Upper lobe of left lung (tissue), 6 donors: ENCODE measurements at places on chromosomes 7 and 10. TPM values are rescaled to one million over a fixed set of nuclear protein-coding genes. Genes with fewer than 3 reads are reported as not detected.

Gene UNCX
- total RNA-seq = not detected

Gene TCAF2
- total RNA-seq = 3.1 TPM

Gene TNS3
- 127 TPM for total RNA-seq

Gene PPP1R3C
- total RNA-seq = 10.2 TPM

Gene AS3MT
- 1.7 TPM for total RNA-seq

Gene DOCK1
- total RNA-seq = 52.5 TPM

Gene IKZF1
- total RNA-seq = 34.8 TPM

Gene SIRT1
- 10.1 TPM for total RNA-seq

Gene SHH
- total RNA-seq = 6.6 TPM

DNA sequence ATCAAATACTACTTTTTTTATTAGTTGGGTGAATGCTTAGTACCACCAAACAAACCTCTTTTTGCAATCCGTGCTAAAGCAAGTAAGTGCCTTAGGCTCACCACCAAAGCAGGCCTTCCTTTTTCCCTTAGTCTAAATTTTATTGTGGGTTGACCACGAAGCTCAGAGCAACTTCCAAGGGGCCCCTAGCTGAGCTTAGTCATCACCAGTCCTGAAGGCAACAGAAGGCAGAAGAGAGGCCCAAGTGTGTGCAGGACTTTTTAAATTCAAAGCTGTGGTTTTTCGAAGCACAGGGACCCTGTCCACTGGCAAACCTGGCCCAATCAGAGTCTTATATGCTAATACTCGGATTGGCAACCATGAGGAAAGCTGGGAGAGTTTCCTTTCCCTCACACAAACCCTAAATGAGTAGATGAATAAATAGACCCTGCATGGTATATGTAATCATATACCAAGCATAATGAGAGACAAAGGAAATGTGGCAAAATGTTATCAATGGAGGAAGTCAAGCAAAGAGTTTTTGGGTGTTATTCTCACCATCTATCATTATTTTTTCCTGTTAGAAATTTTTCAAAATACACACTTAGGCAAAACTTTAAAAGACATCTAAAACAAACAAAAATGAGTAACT is 453.2 kb upstream of the GALNT17 start:
- DNase-seq = no peak
- no peaks in the 10 kb centered on the region for H3K27me3 ChIP-seq
- H3K27ac ChIP-seq = no peak overlapping the region

DNA sequence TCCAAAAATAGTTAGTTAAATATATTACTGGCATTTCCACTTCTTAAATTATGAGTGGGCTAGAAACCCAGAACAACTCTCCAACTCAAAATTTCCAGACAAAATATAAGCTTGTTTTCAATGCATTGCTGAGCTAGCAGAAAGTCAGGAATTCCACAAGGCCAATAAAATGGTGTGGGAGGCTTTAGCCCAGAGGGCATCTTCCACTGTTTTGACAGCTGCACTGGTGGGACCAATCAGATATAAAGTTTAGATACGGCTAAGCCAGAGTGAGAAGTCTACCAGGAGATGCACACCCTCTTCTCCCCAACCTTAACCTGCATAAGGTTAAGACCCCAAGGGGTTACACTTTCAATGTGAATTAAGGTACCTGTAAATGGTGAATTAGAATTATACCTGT is 76.6 kb downstream of the AMPH start:
- DNase-seq = no peak
- H3K27me3 ChIP-seq = no peaks in the 10 kb centered on the region
- no peak overlapping the region for H3K27ac ChIP-seq
- no peaks in the 10 kb centered on the region for H3K36me3 ChIP-seq

DNA sequence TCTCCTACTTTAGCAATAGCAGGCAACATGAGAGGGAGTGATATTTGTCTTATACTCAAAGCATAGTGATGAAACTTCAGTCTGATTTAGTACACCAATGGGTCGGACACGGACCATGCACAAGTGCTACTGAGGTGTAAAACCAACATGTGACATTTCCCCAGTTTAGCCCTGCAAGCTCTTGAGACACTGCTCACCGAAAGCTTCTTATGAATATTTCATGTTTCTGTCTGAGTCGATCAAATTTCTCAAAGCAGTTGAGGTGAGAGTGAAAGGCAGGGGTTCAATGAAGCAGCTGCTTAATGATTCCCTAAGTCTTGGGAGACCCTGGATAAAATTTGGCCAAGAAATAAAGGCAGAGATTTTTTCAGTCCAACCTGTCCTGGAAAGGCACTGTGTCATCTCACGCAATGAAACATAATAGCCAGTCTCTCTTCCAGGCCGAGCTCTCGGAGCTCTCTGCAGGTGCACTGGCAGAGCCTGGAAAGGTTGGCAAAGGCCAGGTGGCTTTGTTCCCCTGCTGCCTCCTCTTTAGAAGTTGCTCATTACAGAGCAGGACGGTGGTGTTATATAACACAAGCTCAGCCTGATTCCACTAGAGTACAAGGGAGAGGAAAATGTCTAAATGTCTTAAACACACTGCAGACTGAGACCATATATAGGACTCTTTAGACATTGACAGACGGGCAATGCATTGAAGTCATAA is 33.9 kb upstream of the XPNPEP1 start:
- no peaks in the 10 kb centered on the region for H3K4me1 ChIP-seq
- no peak overlapping the region for H3K27ac ChIP-seq
- no peaks in the 10 kb centered on the region for H3K36me3 ChIP-seq
- no peaks in the 10 kb centered on the region for H3K27me3 ChIP-seq
- DNase-seq = no peak

GRCh38 chr7:37441816-37442215 is 6.8 kb downstream of the ELMO1 start:
- H3K4me1 ChIP-seq = peaks cover 42% of the 10 kb centered on the region
- no peaks in the 10 kb centered on the region for H3K36me3 ChIP-seq
- H3K27me3 ChIP-seq = no peaks in the 10 kb centered on the region
- no peak overlapping the region for H3K4me3 ChIP-seq
- DNase-seq = no peak

- no peaks in the 10 kb centered on the region for H3K27me3 ChIP-seq
- no peak overlapping the region for H3K4me3 ChIP-seq
- no peaks in the 10 kb centered on the region for H3K4me1 ChIP-seq
- no peak overlapping the region for H3K27ac ChIP-seq
- no peak for DNase-seq
- H3K36me3 ChIP-seq = no peaks in the 10 kb centered on the region
These were observed 83.9 kb downstream of the CHN2 start for GRCh38 chr7:29278337-29279069.

GRCh38 chr10:117677239-117677638 is 134.7 kb downstream of the EMX2 start:
- H3K4me3 ChIP-seq = no peak overlapping the region
- H3K27ac ChIP-seq = no peak overlapping the region
- H3K27me3 ChIP-seq = no peaks in the 10 kb centered on the region
- H3K4me1 ChIP-seq = no peaks in the 10 kb centered on the region
- H3K36me3 ChIP-seq = no peaks in the 10 kb centered on the region
- no peak for DNase-seq
